ENCODE measurements at places on chromosomes 13 and 19.
A peak's percentile ranks its signal among the peaks of the same experiment; 100 is the strongest.

DNA sequence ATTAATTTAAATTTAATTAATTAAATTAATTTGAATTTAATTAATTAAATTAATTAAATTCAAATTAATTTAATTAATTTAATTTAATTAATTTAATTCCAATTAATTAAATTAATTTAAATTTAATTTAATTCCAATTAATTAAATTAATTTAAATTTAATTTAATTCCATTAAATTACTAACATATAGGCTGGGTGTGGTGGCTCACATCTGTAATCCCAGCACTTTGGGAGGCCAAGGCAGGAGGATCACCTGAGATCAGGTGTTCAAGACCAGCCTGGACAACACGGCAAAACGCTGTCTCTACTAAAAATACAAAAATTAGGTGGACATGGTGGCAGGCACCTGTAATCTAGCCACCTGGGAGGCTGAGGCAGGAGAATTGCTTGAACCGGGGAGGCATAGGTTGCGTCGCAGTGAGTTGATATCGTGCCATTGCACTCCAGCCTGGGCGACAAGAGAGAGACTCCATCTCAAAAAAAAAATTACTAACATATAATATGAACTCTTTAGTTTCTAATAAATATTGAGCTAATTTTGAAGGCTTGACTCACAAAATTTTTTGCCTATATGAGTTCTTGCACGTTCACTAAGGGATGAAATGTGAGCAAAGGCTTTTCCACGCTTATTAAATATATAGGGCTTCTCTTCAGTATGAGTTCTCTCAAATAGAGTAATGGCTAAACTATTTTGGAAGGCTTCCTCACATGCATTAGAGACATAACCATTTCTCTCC lies 9.0 kb upstream of the USP29 start:
- peak; percentile 39 for DNase-seq

- peak; percentile 88 for DNase-seq
These were observed 552 bp upstream of the GRWD1 start for GRCh38 chr19:48445256-48445605.

GRCh38 chr19:27833031-27833430 lies 1379.9 kb downstream of the UQCRFS1 start:
- DNase-seq: peak; percentile 42

- no peak for DNase-seq
These were observed 717.3 kb downstream of the DACH1 start for GRCh38 chr13:71149498-71150363.

DNA sequence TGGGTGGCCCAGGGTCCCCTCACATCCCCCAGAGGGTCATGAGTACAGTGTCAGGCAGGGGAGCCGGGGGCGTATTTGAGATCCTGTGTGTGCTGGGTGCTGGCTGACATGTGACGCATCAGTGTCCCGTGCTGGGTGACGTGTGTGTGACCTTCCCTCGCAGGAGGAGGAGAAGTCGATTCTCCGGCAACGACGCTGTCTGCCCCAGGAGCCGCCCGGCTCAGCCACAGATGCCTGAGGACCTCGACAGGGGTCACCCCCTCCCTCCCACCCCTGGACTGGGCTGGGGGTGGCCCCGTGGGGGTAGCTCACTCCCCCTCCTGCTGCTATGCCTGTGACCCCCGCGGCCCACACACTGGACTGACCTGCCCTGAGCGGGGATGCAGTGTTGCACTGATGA lies 25.8 kb downstream of the PNPLA6 start:
- no peak for DNase-seq

DNA sequence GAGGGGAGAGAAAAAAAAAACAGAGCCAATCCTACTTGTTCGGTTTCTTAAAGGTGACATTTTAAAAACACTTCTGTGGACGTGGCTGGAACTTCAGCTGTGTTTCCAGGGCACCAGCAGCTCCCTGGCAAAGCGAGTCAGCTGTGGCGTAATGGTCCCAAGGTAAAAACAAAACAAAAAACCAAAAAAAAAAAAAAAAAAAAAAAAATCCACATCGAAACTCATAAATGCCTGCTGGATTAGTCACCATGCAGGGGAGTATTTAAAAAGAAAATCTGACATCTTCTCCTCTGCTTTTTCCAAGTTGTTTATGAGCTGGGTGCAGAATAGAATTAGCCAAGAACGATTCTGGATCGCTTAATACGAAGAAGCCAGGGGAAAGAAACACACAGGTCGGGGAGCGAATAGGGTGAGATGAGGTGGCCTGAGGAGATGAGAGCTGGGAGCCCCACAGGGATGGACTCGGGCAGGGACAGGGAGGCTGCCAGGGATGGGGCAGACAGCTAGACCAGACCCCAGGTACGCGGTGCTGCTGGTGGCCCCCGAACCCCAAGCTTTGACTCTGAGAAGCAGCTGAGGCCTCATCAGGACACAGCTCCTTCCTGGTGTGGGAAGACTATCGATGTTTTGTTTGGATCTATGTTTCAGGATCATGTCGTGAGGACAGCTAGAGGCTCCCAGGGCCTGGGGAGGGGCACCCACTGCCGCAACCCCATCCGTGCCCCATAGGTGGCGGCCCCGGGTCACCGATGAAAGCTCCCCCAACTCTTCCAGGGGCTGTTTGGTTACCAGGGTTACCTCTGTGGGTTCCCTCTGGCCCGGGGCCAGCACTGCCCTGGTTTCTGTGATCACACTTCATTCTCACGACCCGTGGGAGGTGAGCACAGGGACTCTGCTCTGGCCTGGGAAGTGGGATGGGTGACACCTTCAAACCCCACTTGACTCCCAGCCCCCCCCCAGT lies 3.1 kb upstream of the CTXN1 start:
- DNase-seq: peak; percentile 76

GRCh38 chr13:112959701-112960542 lies 9.1 kb upstream of the MCF2L start:
- DNase-seq: no peak

GRCh38 chr13:95368998-95369397 lies 67.7 kb upstream of the ABCC4 start:
- no peak for DNase-seq

DNA sequence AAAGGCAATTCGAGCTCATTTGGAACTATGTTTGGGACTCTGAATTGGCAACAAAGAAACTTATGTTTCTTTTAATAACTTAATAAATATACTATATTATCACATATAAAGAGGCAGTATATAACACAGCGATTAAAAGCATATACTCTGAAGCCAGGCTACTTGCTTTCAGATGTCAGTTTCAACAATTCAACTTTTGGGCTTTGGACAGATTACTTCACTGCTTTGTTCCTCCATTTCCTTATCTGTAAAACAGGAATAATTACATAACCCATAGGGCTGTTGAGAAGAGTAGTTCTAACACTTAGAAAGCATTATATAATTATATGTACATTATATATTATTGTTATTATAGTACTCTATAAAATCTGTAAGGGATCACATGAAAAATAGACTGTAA lies 107.2 kb downstream of the EDNRB start:
- no peak for DNase-seq

GRCh38 chr13:103066781-103067345 lies 646 bp upstream of the SLC10A2 start:
- DNase-seq: no peak

GRCh38 chr13:89363144-89363543 lies 1692.0 kb downstream of the SLITRK5 start:
- DNase-seq: no peak

GRCh38 chr19:45404557-45405434 lies at the start of gene PPP1R13L:
TSS of gene PPP1R13L (minus strand) at chr19:45405069. CDS start at chr19:45398318, 6,751 bp downstream.
- DNase-seq: no peak

GRCh38 chr13:31063772-31064171 lies 97.9 kb downstream of the HSPH1 start:
- no peak for DNase-seq

DNA sequence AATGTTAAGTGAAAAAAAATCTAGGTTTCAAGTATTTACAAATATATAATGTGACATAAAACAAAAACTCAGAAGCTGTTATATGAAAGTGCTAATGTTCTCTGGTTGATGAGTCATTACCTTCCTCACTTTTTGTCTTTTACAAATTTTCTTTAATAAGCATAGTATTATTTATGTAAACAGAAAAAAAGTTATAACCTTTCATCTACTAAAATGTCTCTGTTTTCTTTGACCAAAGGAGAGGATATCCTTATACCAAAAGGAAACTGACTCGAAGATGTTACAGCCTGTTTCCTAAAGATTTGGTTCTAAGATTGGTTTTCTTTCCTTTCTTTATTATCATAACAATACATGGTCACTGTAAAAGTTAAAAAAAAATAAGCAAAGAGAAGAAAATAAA lies 38.0 kb downstream of the RCBTB2 start:
- DNase-seq: no peak

GRCh38 chr19:11576227-11576626 lies 1.2 kb downstream of the ACP5 start:
- DNase-seq: peak; percentile 29

GRCh38 chr19:6626764-6627163 lies 35.8 kb upstream of the CD70 start:
- DNase-seq: no peak

DNA sequence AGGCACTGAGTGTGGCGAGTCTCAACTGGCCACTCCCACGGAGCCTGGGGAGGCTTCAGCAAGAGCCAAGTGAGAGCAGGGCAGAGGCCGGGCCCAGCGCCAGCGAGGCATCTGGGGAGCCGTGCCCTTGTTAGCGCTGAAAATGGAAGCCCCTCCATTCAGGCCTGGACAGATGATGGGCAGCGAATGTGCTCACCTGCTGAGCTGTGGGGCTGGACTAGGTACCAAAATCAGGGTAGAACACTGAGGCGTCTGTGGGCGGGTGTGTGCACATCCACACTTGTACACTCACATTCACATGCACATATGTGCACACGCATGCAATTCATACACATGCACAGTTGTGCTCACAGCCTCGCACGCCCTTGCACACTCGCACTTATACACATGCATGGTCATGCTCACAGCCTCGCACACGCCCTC lies 20.7 kb downstream of the NAXD start:
- DNase-seq: no peak

GRCh38 chr13:71148396-71148795 lies 718.6 kb downstream of the DACH1 start:
- no peak for DNase-seq

GRCh38 chr13:40980461-40980860 lies 38.7 kb downstream of the ELF1 start:
- no peak for DNase-seq

GRCh38 chr13:40101708-40102359 lies 446.4 kb downstream of the COG6 start:
- peak; percentile 37 for DNase-seq

GRCh38 chr19:31072451-31072850 lies 276.8 kb downstream of the TSHZ3 start:
- no peak for DNase-seq

DNA sequence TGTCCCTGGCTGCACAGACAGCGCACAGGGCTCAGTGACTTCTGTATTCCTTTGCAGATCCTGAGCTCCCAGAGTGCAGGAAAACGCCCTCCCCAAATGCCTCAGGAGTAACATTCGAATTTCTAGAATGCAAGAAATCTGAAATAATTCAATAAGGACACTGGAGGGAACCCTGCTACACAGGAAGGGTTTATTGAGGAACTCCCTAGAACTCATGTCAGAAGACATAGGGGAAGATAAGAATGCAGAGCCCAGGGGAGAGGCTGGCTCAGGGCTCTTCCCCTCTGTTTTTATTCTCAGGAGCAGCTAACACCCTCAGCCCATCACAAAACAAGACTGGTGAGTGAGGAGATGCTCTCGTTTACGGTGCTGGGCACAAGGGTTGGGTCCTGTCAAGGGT lies 6.8 kb downstream of the LILRA1 start:
- DNase-seq: peak; percentile 22

GRCh38 chr19:30848636-30849425 lies 476.6 kb downstream of the ZNF536 start:
- no peak for DNase-seq

DNA sequence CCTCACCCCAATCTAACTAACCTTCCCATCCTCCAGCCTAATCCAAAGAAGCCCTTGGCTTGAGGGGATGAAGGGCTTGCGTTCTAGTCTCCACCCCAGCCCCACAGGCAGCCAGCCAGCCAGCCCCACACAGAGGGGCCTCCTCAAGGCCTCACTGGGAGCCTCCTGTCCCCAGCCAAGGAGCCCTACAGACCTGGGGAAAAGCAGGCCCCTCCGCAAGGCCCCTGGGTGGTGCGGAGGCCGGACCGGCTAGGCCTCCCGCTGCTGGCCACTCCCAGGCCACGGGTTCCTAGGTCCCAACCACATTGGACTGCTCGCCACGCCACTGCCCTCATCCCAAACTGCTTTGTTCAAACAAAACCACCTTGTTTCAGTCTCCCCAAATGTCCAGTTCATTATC lies 78.0 kb downstream of the ZIC5 start:
- DNase-seq: no peak

DNA sequence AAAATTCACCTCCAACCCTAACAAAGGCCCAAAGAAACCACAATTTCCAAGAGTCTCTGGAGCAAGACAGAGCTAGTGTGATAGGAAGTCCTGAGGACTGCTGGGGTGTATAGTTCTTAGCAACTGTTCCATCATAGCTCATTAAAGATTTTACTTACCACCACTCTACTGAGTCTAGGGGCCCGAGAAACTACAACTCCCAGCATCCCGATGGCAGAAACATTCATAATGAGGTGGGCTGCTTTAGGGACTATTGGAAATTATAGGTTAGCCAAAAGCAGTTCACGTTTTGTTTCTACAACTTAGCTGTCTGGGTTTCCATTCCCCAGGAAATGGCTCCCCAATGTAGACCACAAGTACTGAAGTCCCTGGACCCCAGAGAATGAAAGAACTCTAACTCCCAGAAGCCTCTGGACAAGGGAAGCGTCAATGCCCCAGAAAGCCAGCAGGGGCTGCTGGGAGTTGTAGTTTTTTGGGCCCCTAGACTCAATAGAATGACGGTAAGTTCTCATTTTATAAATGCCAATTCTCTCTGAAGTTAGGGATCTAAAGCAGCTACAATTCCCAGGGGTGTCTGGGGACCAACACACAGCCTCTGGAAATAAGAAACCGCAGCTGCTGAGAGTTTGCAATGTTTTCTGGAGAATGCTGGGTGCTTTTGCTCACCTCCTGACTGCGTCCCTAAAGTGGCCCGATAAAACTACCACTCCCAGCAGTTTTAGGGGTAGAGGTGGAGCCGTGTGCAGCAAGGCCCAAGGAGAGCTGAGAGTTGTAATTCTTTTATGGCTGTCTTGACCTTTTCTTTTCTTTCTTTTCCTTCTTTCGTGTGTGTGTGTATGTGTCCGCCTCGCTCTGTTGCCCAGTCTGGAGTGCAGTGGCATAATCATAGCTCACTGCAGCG lies 11.1 kb downstream of the FTL start:
- DNase-seq: peak; percentile 44

- DNase-seq: no peak
These were observed 65.7 kb downstream of the CEBPG start for GRCh38 chr19:33438987-33439781.

- no peak for DNase-seq
These were observed 386.6 kb downstream of the PCDH20 start for GRCh38 chr13:61029064-61029463.

Measured in MV-4-11 (cell line).